ENCODE measurements at places on chromosomes 4 and X.

GRCh38 chr4:68368691-68369131, 18.8 kb upstream of the YTHDC1 start:
- DNase-seq, result no peak

DNA sequence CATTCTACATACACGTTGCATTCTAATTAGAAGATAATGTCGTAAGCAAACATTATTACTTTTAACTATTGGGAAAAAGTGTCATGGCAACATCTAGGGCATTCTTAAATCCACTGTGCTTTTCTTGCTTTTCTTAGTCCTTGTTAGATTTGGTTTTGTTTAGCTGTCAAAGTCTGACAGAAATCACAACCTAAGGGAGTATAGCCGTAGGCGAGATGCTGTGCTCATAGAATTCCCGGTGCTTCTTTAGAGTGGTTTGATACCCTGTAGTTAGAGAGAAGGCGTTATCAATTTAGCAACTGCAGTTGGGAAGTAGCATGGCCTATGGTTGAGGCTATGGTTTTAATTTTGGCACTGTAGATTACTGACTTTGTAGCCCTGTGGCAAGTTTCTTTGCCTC, 45.7 kb downstream of the WWC2 start:
- DNase-seq, result no peak

- DNase-seq, result no peak
Measured at GRCh38 chr4:185016101-185016940, 2.0 kb upstream of the HELT start.

- no peak for DNase-seq
Measured at GRCh38 chrX:110536816-110537215, 178.2 kb downstream of the RTL9 start.

GRCh38 chr4:8188743-8189550, 10.1 kb upstream of the SH3TC1 start:
- DNase-seq, result no peak

- DNase-seq, result no peak
Measured at GRCh38 chr4:64000241-64000640, 409.0 kb downstream of the TECRL start.

DNA sequence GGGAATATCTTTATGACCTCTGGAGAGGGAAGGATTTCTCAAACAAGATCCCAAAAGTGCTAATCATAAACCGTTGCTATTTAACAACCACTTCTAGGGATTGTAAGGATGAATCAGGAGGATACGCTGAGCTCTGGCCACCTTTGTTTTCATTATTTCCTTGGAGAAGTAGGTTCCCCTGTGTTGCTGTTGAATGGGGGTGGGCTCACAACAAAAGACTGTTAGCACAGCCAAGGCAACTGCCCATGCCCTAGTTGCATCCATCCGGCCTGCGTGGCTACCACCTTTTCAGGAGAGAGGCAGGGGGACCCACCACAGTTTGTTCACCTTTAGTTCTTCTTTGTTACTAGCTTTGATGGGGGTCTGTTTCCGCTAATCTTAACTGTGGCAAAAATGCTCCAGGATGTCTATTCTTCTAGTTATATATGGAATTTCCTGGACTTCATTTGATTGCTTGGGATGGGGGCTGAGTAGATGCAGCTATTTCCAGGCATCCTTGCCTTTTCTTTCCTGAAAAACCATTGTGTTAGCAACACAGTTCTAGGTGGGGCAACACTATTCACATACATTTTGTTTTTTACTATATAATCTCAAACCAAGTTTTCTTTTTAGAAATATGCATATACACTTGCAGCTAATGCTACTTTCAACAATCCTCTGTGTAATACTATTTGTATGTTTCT, 95.4 kb downstream of the KDR start:
- DNase-seq, result no peak

- DNase-seq, result no peak
Measured at GRCh38 chr4:129240816-129241215, 144.9 kb downstream of the C4orf33 start.

Data from frontal cortex (tissue), 4 donors.